ENCODE measurements at places on chromosomes 1 and 21. TPM values are rescaled to one million over a fixed set of nuclear protein-coding genes. Genes with fewer than 3 reads are reported as not detected.

Gene INPP5B
- total RNA-seq, result 24.6 TPM

Gene CLCNKA
- not detected for total RNA-seq

Gene ABCG1
- total RNA-seq, result 60.0 TPM

Gene RC3H1
- 26.6 TPM for total RNA-seq

Gene NGF
- total RNA-seq, result 0.64 TPM

Gene SH2D5
- not detected for total RNA-seq

Gene PACC1
- total RNA-seq, result 3.1 TPM

Gene SPRR2E
- not detected for total RNA-seq

Gene AMY2A
- total RNA-seq, result 1.4 TPM

Gene WNT9A
- 2.6 TPM for total RNA-seq

Gene S100PBP
- total RNA-seq, result 19.0 TPM

Gene DIRAS3
- 0.42 TPM for total RNA-seq

Gene PERM1
- total RNA-seq, result not detected

Gene LPAR3
- 3.6 TPM for total RNA-seq

Gene RIPK4
- 10.5 TPM for total RNA-seq

Gene PLEKHA6
- total RNA-seq, result 84.5 TPM

Gene BATF3
- 0.74 TPM for total RNA-seq

Gene OPTC
- not detected for total RNA-seq

Gene HLCS
- total RNA-seq, result 10.8 TPM

Gene HSD11B1
- 0.59 TPM for total RNA-seq

Gene ATAD3C
- 0.64 TPM for total RNA-seq

Gene VWA5B1
- 0.29 TPM for total RNA-seq

Gene HSF2BP
- 0.45 TPM for total RNA-seq

Gene POMGNT1
- total RNA-seq, result 38.9 TPM

Gene AIRE
- 0.11 TPM for total RNA-seq

Gene ARMH1
- 5.1 TPM for total RNA-seq

Gene OR2G6
- total RNA-seq, result not detected

Gene CCDC17
- total RNA-seq, result 2.4 TPM

Gene MTMR11
- 188 TPM for total RNA-seq

Gene B4GALT3
- 34.8 TPM for total RNA-seq

Gene NSUN4
- 18.3 TPM for total RNA-seq

Data from colonic mucosa (tissue), 4 donors.